NCI-H146 (cell line): ENCODE measurements at places on chromosomes 6 and 20.

- DNase-seq: no peak
Observed at GRCh38 chr20:47665221-47665991, 119.9 kb downstream of the SULF2 start.

- no peak for DNase-seq
Observed at GRCh38 chr20:56322681-56323080, 36.1 kb upstream of the FAM210B start.

DNA sequence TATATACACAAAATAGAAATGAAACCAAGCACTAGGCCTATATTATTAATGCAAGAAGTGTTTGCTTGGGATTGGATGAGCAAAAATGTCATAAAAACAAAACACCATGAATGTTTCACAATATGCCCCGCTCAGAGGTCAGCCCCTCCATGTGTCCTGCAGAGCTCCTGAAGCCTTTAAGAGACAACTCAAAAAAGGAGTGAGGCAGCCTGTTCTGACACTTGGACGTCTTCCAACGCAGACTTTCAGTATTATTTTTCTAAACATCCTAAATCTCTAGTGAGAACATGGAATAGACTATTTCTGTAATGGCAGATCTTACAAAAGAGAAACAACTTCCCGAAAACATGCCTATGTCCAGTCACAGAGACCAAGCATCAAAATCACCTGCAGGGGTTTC, 322.6 kb downstream of the PRKN start:
- no peak for DNase-seq

- DNase-seq: no peak
Observed at GRCh38 chr6:158488065-158488464, 71.8 kb upstream of the TMEM181 start.

DNA sequence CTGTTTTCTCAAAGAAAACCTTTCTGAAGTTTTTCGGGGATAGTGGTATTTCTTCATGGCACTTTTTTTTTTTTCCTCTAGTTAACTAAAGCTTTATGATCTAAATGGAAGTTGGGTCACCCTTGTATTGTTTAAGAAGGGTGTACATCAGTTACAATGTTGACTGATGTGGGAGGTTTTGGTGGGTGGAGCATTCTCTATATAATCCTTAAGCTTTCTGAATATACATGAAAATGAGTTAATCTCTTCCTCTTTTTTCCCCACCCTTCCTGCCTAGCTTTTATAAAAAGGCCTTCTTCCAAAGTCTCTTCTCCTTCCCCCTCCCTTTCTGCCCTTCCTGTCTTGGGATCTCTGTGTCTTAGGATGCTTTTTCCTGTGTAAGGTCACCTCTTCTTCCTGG, 47.2 kb downstream of the DHX35 start:
- DNase-seq: no peak

GRCh38 chr6:34390531-34391472, 1.7 kb downstream of the NUDT3 start:
- DNase-seq: peak; percentile 18

DNA sequence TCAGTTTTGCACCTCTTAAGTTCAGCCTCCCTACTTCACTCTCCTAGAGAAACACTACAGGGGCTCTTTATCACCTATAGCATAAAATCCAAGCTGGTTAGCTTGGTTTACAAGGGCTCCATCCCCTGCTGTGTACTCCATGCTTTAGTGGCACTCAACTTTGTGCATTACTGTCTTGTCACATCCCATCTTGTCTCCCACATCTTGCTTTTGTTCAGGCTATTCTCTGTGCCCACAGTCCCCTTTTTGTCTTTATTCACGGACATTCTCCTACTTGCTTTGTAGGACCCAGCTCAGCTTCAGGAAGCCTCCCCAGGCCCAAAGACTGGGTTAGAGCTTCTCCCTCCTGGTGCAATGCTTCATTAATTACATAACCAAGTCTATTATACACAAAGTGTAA, 107.9 kb upstream of the SPACA1 start:
- no peak for DNase-seq

DNA sequence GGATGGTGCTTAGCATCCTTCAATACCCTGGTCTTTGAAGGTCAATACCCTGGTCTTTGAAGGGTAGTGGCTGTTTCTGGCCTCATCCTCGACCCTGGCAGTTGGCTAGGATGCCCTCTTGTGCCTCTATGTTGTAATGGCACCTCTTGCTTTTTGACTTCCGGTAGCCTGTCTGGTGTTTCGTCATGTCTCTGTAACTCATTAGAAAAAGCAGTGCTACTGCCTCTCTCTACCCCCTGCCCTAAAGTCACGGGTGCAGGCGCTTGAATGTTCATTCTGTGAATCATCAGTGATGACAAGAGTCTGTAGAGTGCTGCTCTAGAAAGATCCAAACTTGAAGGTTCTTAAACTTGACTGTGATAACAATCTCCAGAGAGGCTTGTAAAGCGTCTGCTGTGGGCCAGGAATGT, 28.3 kb downstream of the RSPO4 start:
- peak; percentile 23 for DNase-seq

DNA sequence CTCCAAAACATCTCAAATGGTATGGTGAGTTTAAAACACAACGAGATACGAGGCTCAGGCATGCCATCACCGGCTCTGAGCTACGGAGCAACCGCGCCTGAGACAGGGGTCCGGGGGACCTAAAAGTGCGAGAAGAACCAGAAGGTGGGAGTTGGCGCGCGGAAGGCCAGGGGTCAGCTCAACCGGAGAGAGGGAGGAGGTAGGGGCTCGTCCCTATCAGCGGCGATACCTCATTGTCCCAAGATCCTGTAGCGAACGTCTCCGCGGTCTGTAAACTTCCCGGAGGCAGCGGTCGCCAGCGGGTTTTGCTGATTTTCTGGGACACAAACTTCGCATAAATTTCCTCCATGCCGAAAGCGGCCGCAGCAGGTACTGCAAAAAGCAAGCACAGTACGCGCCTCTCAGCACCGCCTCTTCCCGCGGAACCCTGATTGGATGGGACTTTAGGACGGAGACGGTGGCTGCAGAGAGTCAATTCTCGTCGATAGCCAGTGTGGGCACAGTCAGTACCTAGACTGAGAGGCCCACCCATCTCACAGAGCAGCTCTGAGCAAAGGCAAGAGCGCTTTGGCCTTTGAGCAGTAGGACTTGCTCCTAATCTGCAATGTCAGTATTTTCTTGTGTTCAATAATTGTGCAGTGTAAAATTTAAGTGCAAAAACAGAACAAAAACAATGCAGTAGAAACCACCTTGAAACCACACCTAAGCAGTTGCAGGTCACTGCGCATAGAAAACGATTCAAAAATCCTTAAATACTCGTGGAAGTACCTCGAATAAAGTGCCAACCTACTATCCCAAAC, at the start of gene NUP43:
TSS of gene NUP43 (minus strand) at position 383 of the 800 bp plus-strand sequence. CDS start at position 349, 34 bp downstream.
- DNase-seq: peak; percentile 98

- peak; percentile 78 for DNase-seq
Observed at GRCh38 chr20:9617940-9618339, 103.5 kb downstream of the LAMP5 start.

GRCh38 chr6:85452441-85452881, 2.6 kb downstream of the NT5E start:
- no peak for DNase-seq

GRCh38 chr6:5167501-5167900, 82.4 kb downstream of the PPP1R3G start:
- no peak for DNase-seq

GRCh38 chr6:166221040-166221439, 53.4 kb upstream of the TBXT start:
- DNase-seq: no peak

- no peak for DNase-seq
Observed at GRCh38 chr6:130314271-130314670, 51.5 kb upstream of the TMEM200A start.

- DNase-seq: no peak
Observed at GRCh38 chr6:101992286-101992685, 598.8 kb downstream of the GRIK2 start.

DNA sequence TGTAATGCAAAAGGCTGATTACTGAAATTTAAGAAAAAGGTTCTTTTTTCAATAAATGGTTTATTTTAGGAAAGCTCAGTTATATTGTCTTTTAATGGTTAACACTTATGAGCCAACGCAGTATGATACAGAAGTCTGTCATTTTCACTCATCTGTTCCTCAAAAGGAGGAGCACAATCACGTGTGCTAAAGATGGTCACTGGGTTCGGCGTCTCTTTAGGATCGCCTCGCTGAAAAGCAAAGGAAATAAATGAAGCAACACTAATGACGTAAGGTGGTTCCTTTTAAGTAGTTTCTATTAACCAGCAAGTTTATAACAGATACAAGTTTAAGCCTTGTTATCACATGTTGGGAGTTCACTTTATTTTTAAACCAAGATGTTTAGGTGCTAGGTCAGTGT, 125.7 kb downstream of the MAP3K4 start:
- no peak for DNase-seq

- peak; percentile 46 for DNase-seq
Observed at GRCh38 chr6:37696841-37697662, 631 bp downstream of the MDGA1 start.

DNA sequence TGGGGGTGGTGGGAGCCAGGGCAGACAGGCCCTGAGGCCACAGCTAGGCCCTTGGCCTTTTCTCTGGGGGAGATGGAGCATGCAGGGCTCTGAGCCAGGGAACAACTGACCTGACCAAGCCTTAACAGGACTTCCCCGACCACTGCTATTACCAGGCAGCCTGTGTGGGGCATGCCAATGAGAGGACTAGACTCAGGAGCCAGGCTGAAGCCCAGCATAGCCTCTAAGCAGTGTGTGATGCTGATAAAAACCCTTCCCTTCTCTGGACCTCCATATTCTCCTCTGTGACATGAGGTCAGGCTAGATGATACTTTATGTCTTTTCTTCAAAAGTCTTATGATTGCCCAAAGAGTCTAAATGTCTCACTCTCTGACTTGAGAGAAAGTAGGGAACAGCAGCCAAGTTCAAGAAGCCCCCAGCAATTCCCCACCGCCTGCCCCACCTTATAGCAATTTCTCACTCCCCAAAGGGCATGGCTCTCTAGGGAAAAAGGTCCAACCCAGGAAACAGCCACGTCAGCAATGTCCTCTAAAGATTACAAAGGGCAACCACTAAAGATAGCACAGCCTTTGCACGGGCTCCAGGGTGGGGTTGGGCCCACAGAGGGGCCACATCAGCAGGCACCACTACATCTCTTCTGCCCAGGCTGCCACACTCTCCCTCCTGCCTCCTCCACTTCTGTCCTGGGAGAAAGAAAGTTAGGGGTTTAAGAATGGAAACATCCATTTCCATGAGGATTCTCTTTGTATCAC, 71.3 kb downstream of the TRERF1 start:
- no peak for DNase-seq

DNA sequence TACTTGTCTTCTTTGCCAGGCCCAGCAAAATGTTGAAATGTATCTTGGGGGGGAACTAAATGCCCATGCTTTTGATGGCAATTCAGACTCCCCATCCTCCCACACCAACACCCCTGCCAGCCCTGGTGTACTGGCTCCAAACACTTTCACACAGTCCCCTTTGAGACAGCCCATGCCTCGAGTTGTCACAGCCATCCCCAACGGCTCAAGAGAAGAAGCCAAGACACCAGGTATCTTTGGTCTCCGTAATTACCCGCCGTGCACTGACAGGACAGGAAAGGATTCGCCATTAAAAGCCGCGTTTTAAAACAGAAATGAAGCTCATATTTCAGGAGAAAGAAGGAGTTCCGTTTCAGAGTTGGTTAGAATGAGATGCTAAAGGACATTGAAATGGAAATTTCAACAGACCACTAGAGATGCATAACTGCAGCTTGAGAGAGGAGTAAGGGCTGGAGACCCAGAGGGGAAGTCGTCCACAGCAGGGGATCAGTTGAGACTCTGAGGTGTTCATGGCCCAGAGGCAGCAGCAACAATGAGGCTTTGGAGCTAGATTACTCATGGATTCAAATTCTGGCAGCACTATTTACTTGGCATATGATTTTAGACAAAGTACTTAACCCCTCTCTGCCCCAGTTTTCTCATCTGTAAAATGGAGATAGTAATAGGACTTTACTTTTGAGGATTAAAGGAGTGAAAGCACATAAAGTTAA, 63.5 kb upstream of the ADGRF1 start:
- DNase-seq: no peak

GRCh38 chr20:4856022-4856755, 134.5 kb downstream of the PRND start:
- DNase-seq: no peak

- no peak for DNase-seq
Observed at GRCh38 chr20:60486937-60487336, 528.7 kb downstream of the CDH26 start.

DNA sequence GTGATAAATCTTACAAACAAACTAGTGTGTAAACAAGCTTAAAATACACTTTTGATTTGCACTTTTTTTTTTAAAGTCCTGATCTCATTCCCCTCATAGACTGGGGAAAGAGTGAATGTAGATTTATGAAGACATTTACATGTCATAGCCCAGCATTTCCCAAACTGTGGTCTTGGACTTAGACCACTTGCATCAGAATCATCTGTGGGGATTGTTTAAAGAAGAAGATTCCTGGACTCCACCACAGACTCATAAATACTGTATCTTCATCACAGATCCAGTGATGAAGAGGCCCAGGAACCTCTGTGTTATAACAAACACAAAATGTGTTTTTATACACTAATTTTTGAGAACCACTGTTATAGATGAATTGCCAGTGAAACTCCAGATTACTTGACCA, 99.5 kb downstream of the KCNQ5 start:
- no peak for DNase-seq

DNA sequence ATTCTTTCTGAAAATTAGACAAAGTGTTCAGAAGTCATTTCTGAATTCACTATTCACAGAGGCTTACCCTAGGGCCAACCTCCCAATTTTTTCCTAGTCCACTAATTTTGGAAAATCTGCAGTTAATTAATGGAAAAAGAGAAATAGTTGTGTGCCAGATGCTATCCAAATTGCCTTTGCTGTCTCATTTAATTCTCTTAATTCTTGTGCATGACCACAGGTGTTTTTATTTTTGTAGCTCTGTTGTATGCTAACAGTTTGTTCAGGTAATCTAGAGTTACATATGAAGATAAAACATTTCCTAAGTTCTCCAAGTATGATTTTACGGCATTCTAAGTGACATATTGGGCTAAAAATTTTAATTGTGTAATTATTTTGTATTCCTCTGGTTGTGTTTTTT, 96.8 kb downstream of the SCAF8 start:
- DNase-seq: no peak

- no peak for DNase-seq
Observed at GRCh38 chr6:83970582-83970981, 63.0 kb upstream of the MRAP2 start.

- no peak for DNase-seq
Observed at GRCh38 chr20:11445161-11445560, 472.5 kb upstream of the BTBD3 start.
